GM12864 (cell line): ENCODE measurements at places on chromosomes 12 and 14.

DNA sequence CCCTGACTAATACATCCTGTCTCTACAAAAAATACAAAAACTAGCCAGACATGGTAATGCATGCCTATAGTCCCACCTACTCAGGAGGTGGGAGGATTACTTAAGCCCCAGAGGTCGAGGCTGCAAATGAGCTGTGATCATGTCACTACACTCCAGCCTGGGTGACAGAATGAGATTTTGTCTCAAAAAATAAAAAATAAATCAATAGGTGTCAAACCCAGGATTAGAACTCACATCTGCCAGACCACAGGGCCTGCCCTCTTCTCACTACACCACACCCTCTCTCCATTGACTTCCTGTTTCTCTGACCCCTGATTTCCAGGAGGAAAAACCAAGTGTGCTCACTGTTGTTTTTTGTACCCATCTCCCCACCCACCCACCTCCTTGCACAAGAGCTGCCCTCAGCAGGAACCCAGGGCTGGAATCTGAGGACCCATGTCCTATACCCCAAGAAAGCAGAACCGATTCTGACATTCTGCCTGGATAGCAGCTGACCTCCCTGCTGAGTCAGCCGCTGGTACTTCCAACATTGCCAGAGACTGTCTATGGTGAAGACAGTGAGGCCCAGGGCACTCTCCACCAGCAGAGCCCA lies 6.2 kb downstream of the CMKLR1 start:
- DNase-seq = no peak

DNA sequence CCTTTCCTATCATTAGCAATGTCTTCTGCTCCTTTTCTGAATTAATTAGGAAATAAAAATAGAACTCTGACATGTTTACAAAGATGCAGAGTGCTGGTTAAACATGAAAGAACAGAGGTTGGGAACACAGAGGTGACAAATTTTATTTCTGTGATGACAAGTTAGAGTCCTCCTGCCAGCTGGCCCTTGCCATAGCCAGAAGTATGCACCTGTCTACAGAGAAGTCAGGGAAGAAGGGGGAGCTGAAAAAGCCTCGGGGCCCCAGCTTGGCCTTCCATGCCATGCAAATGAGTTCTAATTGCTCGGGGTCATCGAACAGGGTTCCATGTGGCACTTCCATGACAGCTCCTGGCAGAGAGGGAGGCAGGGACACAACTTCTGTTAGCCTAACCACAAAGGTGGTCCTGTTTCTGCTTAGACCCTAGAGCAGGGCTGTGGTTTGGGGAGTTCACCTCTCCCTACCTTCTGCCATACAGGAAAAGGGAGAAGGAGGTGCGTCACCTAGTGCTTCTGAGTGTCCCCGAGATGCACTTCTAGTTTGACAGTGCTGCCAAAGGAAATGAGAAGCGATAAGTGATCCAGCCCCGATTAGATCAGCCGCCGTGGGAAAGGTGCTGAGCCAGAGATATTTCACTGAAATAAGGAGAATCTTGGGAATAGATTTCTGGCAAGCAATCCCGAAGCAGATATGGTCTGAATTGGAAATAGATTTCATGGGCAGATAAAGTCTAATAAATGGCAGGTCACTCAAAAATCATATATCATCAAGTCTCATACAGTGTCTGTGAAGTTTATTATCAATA lies 155.8 kb upstream of the FOXN3 start:
- DNase-seq = no peak

DNA sequence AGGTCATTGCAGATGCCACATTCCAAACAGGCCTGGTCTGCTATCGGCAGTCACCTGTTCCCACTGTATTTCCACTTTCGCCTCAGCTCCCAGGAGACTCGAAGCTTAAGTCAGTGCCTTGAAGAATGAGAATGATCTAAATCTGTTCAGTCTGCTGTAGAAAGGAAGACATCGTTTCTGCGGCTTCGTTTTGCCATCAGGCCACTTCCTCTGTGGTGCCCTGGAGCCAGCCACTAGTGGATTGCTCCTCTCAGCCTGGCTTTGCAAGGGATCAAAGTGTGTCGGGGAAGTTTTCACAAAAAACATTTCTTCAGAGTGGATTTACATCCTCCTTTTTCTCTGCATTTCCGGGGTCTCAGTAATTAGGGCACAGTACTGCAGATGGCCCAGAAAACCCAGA lies 66.7 kb downstream of the AACS start:
- no peak for DNase-seq

- no peak for DNase-seq
Observed at GRCh38 chr12:29374012-29374411, 7.0 kb downstream of the ERGIC2 start.

DNA sequence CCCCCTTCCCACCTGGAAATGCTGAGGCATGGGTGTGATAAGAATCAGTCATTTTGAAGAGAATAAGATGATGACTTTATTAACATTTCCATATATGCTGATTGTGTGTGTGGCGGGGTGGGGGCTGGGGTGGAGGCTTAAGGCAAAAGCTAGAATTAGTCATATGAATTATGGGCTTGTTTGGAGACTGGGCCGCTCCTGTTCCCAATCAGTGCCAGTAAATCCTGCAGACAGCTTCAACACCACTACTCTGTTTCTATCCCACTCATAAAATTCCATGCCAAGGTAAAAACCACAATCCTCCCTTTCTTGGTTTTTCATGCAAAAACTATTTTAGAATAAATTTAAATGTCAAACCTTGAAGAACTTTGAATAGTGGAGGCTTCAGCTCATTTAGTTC lies 29.9 kb upstream of the SLC38A2 start:
- DNase-seq = no peak

GRCh38 chr14:53968726-53969125 lies 12.1 kb upstream of the BMP4 start:
- DNase-seq = no peak

DNA sequence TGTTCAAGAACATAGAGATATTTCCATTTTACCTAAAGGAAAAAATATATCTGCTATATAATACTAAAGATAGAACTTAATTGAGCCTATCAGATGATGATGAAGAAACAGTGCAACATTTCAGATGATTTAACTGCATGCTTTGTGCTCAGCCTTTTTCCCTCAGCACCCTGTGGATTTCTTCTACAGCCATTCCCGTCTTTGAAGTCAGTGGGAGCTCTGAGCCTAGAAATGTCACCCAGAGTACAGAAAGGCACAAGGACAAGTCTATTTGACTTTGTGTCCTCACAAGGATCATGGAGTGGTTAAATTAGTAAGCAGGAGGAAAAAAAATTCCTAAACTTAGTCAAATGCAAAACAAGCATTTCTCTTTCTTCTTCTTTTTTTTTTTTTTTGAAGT lies 994.0 kb upstream of the FLRT2 start:
- DNase-seq = no peak

GRCh38 chr12:124940393-124941169 lies 26.1 kb upstream of the UBC start:
- peak; percentile 74 for DNase-seq

DNA sequence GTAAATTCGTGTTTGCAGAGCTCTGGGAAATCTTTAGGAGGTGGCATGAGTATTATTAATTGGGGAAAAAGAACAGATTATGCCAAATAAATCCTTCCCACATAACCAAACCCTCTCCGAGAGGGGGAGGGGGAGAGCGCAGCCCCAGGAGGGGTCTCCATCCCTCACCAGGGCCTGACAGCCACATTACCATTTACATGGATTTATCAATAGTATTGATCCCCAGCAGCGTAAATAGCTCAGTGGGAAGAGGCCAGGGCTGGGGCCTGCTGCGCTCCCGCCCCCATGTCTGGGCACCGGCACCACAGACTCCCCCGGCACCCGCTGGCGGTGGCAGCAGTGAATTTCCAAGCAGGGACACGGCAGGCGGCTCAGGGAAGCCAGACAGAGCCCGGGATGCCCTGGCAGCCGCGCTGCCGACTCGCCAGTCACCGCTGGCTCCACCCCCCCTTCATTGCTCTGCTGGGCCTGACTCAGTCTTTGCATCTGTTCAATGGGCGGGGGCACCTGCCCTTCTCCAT lies 2.4 kb downstream of the NCOR2 start:
- DNase-seq = no peak

- DNase-seq = no peak
Observed at GRCh38 chr14:71586131-71586897, 345.9 kb upstream of the RGS6 start.

GRCh38 chr14:20415782-20416206 lies 2.5 kb upstream of the TEP1 start:
- no peak for DNase-seq

- no peak for DNase-seq
Observed at GRCh38 chr14:95442016-95442632, 74.3 kb downstream of the SYNE3 start.

DNA sequence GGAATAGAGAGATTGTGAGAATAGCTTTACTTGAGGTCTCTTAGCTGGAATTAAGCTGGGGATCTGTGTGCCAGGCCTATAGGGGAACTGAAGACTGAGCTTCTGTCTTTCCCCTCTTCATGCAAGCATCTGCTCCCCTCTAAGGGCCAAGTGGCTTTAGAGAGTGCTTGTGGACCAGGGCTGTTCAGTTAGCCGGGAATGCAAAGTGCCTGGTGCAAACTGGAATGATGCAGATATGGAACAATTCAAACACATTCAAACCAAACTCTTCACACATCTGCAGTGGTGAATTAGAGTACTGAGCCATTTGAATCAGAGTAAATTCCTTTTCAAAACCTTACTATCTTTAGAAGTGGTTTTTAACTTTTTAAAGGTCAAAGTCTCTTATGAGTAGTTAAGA lies 99.0 kb downstream of the LIN7A start:
- no peak for DNase-seq

GRCh38 chr12:108441549-108441948 lies 73.5 kb upstream of the FICD start:
- no peak for DNase-seq

DNA sequence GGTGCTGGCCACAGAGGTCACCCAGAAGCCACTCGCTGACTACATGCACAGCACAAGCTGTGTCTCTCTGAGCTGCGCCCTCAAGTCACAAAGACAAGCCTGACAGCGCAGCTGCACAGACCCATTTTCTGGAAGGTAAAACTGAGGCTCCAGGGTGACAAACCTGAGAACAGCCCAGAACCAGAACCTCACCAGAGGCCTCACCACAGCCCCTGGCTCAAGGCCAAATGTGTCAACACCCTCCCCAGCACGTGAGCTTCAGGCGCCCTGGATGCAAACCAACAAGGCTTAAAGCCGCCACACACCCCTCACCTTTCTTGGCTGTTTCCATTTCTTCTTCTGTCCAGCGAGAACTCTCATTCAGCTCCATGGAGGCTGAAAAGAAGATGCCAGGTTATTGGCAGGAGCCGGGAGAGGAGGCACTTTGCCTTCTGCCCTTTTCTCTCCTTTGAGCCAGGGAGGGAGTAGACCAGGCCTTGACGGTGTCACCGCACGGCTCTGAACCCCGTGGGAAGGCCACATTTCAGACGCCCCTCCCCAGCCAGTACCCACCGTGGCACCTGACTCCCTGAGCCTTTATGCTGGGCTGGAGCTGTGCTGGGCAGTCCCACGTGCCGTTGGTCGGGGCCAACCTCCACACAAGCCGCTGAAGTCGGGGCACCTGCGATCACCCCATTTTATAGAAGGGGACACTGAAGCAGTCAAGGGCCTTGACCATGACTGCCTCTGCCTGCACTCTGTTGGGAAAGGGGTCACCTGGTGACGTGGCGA lies 103.1 kb downstream of the RFLNA start:
- DNase-seq = no peak

GRCh38 chr12:105882404-105882803 lies 256.4 kb downstream of the NUAK1 start:
- no peak for DNase-seq

GRCh38 chr14:91910196-91910595 lies 37.3 kb downstream of the FBLN5 start:
- no peak for DNase-seq

- DNase-seq = no peak
Observed at GRCh38 chr12:123113026-123113425, 37.9 kb downstream of the PITPNM2 start.

DNA sequence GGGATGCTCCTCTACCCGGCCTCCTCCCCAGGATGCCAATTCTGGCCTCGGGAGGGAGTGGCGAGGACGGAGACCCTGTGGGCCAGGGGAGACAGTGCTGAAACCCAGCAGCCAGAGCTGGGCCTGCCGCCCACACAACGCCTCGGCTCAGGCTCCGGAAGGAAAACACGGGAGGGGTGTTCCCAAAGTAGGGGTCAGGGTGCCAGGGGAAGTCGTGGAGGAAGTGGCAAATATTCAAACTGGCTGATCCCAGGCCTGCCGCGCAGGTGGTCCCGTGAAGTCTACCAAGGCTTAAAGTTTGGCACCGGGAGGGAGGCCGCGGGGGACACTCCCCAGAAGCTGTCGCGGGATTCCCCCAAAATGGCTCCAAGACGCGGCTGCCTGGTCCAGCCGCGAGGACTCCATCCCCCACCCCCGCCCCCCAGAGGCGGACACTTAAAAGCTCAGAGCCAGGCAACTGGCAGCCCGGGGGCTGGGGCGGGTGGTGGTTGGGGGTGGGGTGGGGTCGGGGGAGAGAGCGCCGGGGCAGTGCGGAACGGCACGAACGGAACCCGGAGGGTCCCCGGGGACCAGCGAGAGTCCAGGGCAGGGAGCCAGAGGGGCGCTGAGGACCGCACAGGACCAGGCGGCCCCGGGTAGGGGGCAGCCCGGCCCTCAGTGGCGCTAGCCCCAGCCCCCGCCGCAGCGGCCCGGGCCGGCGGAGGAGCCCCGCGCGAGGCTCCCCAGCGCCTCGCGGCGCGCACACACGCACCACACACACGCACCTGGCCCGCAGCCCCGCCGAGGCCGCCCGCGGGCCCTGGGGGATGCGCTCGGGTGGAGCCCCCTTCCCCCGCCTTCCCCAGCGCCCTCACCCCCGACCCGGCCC lies 20.0 kb downstream of the BEGAIN start:
- no peak for DNase-seq

DNA sequence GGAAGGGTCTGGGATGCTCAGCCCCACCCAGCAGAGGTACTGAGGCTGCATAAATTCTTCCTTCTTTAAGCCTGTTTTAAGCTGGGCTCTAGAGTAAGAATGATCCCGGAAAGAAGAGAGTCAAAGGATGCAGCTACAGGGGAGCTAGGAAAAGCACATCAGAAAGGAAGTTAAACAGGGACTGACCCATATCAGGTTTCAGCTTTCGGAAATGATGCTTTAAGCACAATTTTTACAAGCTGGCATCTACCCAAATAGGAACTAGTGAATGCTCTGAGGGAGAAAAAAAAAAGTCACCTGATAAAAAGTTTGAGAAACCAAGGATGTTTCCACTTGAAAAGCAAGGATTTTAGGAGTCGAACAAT lies 22.0 kb downstream of the TSPAN8 start:
- no peak for DNase-seq
